H54 (cell line): ENCODE measurements at places on chromosomes 2 and 18.

- DNase-seq = peak; percentile 1
Observed at GRCh38 chr18:21004726-21005125, 106.9 kb downstream of the ROCK1 start.

GRCh38 chr2:176126929-176127773 is 2.4 kb upstream of the HOXD8 start:
- no peak for DNase-seq

- DNase-seq = no peak
Observed at GRCh38 chr2:68426848-68427579, 40.1 kb downstream of the FBXO48 start.

- DNase-seq = no peak
Observed at GRCh38 chr18:28132084-28132483, 44.8 kb downstream of the CDH2 start.

DNA sequence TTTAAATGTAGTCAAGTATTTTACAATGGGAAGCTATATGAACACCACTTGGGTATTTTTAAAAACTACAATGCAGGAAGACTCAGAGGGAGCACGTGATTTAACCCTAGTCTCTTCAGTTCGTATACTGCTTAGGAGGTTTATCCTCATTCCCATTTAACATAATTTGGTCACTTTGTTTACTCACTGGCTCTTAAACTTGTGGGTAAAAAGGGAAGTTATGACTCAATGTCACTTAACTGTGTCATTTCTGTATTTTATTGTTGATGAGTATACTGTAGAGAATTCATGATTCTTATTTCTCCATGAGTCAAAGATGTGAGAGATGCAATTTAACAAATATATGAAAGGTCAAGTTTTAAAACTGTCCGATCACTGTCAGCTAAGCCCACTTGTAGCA is 48.2 kb downstream of the SLC66A3 start:
- peak; percentile 33 for DNase-seq

DNA sequence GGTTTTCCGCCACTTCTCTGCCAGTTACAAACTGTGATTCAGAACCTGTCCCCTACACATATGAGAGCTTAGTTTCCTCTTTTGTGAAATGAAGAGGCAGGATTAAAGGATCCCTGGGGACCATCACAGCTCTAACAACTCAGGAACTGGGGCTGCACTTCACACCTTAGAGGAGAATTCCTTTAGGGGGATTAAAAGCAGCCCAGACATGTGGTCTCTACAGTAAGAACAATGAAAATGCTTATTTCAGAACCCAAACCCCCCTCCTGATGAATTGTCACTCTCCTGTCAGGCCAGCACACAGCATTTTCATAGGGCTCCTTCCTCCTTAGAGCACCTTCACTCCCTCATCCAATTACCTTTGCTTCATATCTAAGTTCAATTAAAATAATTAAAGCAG is 101.5 kb upstream of the NEDD4L start:
- DNase-seq = no peak

DNA sequence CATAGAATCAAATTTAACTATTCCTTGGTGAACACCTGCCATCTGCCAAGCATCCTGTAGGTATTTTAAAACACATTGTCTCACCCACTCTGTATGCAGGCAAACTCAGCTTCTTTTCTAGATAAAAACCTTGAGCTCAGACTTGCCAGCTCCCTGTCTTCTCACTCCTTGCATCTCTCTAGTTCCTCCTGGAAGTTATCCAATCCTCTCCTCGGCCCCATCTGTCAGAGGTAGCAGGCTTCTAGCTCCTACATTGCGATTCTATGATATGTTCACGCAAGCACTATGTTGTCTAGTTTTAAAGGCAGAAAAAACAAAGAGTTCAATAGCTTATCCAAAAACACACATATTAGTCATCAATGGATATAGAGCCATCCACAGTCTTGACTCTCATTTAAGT is 67.0 kb upstream of the APCDD1 start:
- no peak for DNase-seq

DNA sequence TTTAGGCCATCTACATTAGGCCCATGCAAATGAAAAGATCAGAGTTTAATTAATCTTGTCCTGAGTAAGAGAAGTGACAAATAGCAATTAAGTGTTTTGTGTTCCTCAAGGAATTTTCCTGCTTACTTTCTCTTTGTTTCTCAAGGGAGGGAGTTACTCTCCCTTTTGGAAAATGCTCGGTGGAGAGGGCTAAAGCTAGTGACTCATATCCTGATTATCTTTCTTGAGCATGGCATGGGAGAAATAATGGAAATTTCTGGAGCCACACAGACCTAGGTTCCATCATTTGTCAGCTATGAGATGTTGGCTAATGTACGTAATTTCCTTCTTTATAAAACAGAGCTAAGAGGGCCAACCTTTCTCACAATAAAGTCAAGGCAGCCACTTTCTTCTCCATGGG is 177.1 kb downstream of the ETAA1 start:
- no peak for DNase-seq
